ENCODE measurements at places on chromosomes 6 and 20.
A peak's percentile ranks its signal among the peaks of the same experiment; 100 is the strongest.

DNA sequence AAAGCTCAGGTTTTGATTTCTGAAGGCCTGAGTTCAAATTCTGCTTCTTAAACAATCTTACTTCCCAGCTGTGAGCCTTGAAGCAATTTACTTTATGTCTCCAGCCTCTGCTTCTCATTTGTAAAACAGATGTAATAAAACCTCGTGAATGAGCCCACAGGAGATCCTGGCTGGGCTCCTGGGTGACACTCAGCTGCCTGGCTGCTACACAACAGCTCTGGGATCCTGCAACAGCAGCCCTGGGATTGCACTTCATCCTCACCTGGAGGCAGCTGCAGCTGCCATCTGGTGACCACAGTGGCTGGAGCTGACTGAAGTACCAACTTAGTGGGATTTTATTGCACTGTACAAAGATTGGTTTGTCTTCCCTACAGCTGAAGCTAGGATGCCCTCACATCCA, 98.6 kb downstream of the NDUFAF5 start:
- DNase-seq, result no peak

- no peak for DNase-seq
Measured at GRCh38 chr6:38262026-38262425, 377.7 kb downstream of the BTBD9 start.

GRCh38 chr6:11120271-11121005, 8.9 kb upstream of the ERVFRD-1 start:
- DNase-seq, result no peak

DNA sequence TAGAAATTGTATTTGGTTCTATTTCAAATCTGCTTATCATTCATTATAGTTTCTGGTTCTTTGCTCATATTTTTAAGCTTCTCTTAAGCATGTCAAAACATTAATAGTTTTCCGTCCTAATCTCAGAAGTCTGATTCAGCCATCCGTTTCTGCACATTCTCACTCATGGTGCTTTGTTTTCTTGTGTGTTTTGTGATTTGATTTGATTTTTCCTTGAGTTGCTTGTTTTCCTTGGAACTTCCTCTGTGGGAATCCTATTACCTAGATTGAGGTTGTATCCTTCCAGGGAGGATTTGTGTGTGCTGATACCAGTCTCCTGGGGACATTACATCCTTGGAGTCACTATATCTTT, 7.9 kb downstream of the SNX9 start:
- DNase-seq, result no peak

- no peak for DNase-seq
Measured at GRCh38 chr6:40798069-40798770, 211.1 kb upstream of the LRFN2 start.

GRCh38 chr6:157912326-157912725, 69.3 kb upstream of the SYNJ2 start:
- no peak for DNase-seq

DNA sequence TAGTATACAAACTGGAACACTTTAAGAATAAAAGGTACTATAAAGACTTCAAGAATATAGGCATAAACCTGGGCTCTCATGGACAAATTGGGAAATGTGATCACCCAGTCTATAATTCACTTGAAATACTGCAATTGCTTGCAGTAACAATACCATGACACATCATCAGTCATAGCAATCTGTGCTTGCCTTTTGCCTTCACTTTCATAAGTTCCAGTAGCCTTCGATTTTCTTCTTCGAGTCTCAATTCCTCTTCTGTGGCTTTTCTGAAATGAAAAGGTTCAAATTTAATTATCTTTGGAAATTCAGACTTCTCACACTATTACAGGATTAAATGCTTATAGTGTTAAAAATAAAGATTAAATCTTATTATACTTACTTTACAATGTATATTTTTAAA, 96.3 kb upstream of the ZBTB24 start:
- no peak for DNase-seq

DNA sequence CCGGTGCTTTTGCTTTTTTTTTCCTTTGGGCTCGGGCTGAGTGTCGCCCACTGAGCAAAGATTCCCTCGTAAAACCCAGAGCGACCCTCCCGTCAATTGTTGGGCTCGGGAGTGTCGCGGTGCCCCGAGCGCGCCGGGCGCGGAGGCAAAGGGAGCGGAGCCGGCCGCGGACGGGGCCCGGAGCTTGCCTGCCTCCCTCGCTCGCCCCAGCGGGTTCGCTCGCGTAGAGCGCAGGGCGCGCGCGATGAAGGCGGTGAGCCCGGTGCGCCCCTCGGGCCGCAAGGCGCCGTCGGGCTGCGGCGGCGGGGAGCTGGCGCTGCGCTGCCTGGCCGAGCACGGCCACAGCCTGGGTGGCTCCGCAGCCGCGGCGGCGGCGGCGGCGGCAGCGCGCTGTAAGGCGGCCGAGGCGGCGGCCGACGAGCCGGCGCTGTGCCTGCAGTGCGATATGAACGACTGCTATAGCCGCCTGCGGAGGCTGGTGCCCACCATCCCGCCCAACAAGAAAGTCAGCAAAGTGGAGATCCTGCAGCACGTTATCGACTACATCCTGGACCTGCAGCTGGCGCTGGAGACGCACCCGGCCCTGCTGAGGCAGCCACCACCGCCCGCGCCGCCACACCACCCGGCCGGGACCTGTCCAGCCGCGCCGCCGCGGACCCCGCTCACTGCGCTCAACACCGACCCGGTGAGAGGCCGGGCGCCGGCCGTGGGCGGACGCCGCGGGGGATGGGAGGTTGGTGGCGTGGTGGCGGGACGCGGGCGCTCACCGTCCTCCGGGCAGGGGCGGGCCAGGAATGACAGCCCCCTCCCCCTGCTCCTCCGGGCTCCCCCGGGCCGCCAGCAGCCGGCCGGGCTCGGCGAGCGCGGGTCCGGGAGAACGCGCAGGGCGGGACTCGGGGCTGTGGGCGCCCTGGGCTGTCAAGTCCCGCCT, 606 bp downstream of the ID4 start:
- DNase-seq, result no peak

- DNase-seq, result no peak
Measured at GRCh38 chr20:25686081-25687067, 10.3 kb downstream of the ZNF337 start.

GRCh38 chr6:31851485-31851832, 11.2 kb downstream of the NEU1 start:
- DNase-seq, result no peak

DNA sequence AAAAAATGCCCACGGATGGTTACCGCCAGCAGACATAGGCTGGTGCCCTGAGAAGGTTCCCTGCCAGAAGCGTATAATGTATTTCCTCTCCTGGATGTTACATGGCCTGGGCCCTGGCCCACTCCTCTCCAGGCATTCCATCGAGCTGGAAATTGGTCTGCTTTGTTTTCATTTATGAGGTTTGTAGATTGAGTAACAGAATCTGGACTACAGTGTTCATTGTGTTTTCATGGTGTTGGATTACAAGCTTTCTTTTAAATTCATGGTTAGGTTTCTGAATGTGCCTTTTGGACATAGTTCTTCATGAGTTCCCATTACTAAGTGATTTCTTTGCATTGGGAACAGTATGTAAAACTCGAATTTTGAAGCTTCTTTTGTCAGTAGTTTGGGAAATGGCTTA, 6.4 kb downstream of the TIAM2 start:
- DNase-seq, result no peak

GRCh38 chr6:14598017-14598864, 480.7 kb downstream of the CD83 start:
- DNase-seq, result no peak

DNA sequence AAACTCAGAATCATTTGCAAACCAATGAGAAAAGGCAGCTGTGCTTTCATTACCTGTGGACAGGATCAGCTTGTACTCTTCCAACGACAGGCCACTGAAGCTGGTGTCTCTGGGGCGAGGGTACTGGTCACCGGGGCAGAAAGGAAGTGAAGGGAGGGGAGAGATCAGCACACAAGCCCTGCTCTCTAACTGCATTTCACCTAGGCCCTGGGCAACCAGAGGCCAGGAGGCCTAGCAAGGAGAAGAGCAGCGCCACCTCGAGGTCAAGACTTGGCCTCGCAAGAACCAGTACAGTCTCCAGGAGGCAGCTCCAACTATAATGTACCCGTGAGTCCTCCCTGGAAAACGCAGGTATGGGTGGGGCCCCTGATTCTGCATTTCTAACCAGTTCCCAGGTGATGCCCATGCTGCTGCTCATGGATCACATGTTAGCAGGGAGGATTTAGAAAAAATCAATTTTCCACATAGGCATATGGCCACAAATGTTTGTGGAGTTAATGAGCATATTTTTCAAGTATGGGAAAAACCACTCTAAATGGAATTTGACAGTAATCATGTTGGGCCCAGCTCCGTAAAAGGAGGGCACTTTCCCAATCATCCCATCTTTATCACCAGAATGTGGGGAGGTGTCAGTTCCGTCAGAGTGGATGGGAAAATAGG, 11.0 kb downstream of the UQCC2 start:
- peak; percentile 73 for DNase-seq

- DNase-seq, result peak; percentile 32
Measured at GRCh38 chr6:25652007-25652515, at the start of gene SCGN. Gene SCGN, plus strand, starts transcription at chr6:25652215. Its CDS starts 189 bp downstream, at chr6:25652404.

DNA sequence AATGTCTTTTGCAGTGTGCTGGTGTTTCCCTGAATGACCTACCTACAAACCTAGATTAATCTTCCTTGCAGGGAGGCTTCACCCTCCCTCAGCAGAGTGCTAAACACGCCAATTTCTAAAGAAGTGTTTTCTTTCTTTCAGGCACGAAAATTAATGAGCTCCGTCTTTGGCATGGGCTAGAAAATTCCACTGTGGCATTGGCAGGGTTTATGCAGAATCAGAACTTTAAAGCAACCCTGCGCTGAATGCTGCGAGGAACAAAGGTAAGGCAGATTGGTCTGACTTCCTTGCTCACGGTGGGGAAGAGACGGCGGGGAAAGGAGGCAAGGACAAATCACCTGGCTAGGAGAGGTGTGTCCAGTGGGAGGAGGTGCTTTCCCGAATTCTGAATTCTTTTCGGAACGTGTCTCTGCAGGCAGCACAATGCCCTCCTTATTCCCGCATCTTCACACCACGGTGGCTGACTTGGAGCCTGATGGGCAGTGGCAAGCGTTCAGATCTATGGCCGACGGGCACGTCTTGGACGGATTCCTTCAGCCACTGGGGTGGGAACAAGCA, 6.2 kb upstream of the BANF2 start:
- no peak for DNase-seq

DNA sequence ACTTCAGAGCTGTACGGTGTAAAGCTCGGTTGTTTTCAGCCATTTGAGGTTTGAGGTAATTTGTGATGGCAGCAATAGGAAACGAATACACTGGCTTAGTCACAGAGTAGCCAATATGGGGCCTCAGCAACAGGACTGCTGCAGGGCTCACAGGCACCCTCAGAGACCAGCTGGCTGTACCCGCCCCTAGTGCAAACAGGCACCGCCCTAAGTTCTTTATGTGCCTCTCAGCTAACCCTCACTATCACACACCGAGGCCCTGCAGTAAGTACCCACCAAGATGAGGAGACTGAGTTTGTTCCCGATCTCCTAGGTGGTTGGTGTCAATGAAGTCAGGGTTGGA, 11.2 kb upstream of the SERPINB9 start:
- DNase-seq, result no peak

- DNase-seq, result peak; percentile 51
Measured at GRCh38 chr6:127266892-127267645, 405 bp downstream of the RNF146 start.

GRCh38 chr20:19764207-19764606, 6.1 kb downstream of the RIN2 start:
- no peak for DNase-seq

- no peak for DNase-seq
Measured at GRCh38 chr6:41581381-41581991, 35.3 kb downstream of the FOXP4 start.
